ENCODE measurements at places on chromosomes 12 and 14. TPM values are rescaled to one million over a fixed set of nuclear protein-coding genes. Genes with fewer than 3 reads are reported as not detected.

SLC7A8 gene
- total RNA-seq = 18.2 TPM

DNA sequence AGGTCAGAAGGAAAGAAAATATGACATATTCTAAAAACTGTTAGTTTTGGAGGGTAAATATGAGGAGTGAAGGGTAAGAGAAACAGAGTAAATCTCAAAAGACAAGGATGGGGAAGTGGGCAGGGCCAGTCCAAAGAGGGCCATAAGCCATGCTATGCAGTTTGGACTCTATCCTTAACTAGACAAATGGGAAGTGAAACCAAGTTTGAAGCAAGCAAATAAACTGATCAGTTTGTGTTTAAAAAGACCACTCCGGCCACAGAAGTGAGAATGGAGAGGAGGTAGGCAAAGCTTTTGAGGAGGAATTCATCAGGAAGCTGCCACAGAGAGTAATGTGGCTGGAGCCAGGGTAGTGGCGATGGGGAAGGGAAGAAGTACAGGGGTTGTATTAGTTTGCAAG, 37.5 kb upstream of the DAAM1 start:
- no peak for DNase-seq

- no peak for DNase-seq
These were observed 482 bp downstream of the WDHD1 start for GRCh38 chr14:55026441-55026792.

DNA sequence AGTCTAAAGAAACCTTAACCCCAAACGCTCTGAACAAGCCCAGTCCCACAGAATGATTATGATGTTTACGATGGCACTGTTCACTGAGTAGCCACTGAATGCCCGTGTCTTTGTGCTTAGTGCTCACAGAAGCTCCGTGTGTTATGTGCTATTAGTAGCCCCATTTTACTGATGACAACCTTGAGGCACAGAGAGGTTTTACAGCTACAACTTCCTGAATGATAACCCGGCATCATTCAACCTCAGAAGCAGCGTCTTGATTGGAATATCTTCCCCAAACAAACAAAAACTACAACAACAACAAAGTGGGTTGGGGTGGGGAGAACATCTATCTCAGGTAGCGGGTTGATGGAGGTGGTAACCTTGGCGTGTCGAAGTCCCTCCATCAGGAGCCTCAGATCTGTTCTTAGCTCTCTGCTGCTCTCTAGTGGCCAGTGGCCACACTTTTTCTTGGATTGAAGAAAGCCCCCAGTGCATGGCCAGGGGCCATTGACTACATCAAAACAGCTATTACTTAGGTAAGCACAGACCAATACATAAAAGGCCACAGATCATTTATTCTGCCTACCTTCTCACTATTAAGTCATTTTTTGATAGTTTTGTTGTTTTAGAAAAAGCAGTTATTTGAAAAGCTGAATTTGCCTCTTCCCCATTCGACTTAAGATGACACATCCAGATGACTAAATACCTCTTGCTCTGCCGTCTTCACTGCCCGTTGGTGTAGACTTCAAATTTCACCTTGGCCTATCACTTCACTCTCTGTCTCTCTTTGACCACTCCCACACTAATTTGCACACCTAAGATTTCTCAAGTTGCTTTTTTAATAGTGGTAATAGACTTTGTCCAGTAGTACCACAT, 376.9 kb downstream of the GALC start:
- peak; percentile 64 for DNase-seq
